ENCODE measurements at places on chromosomes 3 and 15.

DNA sequence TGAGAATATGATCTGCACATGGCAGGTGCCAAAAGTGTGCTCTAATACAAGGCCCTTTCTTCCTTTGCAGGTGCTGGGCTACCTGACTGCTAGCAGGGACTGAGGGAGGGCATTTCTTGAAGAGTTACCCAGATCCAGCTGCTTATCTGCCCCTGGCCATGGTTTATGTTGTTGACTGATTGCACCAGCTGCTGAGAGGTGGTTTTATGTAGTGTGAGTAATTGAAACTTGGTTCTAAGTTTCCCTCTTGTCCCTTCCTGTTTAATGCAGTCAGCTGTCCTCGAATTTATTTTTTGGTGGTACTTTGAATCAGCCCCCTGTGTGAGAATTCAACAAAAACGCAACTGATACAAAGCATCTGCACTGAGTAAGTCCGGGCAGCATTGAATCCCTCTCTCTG, 288.3 kb upstream of the C2CD4B start:
- DNase-seq = no peak

DNA sequence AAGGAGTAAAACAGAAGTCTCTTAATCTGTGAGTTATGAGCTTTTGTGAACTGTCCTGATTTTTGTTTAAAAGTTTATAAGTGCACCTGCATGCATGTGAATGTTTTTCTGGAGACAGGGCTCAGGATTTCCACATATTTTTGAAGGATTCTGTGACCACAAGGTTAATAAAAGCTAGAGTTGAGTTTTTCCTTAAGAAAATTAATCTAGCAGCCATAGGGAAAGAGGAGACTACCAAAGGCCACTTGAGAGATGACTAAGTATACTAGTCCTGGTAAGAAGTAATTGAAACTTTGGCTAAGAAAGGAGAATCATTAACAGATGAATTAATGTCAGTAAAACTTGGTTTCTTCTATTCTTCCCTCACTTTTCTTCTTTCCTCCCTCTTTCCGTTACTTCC, 176.8 kb upstream of the EPHA3 start:
- no peak for DNase-seq

GRCh38 chr15:62444104-62445022, 279.3 kb upstream of the C2CD4B start:
- DNase-seq = peak; percentile 7

GRCh38 chr15:40106203-40107161, 2.2 kb downstream of the BMF start:
- DNase-seq = no peak

DNA sequence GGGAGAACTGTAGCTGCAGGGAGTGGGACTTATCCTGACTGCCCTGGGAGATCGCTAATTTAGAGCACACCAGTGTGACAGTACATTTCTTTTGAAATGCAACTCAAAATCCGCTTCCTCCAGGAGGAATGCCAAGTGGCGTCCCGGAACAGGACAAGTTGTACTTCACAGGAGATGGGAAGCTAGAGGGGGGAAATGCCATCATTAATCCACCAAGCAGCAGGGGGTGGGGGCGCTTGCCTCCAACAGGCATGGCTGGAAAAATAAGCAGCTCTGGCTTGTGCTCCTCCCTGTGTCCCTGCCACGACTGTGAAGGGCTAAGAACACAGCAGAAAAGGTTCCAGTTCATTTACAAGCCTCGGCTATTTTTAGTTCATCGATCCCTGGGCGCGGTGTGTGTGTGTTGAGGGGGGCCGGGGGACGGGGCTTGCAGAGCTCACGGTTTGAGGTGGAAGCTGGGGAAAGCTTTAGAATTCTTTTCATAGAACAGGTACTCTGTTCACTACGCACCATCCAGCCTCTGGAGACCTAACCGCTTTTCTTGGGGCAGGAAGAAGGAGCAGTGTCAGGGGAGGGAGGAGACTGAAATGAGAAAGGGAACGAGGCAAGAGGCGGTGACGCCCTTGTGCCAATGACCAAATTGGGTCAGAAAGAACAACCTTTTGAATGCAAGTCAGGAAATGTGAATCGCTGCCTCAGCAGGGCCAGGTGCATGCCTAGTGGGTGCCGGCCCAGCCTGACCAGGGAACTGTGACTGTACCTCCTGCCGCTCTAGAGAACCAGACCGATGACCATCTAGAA, 51.8 kb upstream of the DGKG start:
- DNase-seq = peak; percentile 56

- DNase-seq = no peak
Measured at GRCh38 chr3:82796765-82797164, 1035.3 kb upstream of the GBE1 start.

DNA sequence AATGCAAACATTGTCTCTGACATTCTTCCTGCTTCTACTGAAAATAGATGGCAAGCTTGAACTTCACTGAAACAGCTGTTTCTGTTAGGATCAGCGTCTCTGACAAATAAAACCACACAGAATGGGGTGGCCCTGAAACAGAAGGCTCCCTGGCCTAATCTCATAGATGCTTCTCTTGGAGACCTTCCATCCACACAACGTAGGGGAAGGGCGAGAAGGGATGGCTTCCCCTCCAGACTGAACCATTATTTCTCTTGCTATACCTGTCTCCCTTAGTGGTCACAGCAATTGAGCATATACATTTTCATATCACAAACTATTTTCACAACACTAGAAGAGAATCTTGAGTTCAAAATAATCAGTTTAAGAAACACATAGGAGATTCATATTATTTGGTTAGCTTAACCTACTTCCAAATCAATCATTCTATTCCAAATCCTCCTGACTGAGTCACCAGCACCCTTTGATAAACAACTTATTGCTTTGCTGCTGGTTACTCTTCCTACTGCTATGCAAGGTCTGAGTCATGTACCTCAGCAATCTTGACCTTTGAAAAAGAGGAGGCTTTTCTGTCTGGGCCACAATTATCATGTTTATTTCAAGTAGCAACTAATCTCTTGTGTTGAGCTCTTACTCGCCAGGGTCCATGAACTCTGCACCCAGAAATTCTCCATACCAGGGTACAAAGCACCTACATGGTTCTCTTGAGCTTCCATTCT, 45.5 kb downstream of the CBLB start:
- no peak for DNase-seq

- DNase-seq = no peak
Measured at GRCh38 chr15:37743826-37744225, 190.6 kb upstream of the TMCO5A start.

DNA sequence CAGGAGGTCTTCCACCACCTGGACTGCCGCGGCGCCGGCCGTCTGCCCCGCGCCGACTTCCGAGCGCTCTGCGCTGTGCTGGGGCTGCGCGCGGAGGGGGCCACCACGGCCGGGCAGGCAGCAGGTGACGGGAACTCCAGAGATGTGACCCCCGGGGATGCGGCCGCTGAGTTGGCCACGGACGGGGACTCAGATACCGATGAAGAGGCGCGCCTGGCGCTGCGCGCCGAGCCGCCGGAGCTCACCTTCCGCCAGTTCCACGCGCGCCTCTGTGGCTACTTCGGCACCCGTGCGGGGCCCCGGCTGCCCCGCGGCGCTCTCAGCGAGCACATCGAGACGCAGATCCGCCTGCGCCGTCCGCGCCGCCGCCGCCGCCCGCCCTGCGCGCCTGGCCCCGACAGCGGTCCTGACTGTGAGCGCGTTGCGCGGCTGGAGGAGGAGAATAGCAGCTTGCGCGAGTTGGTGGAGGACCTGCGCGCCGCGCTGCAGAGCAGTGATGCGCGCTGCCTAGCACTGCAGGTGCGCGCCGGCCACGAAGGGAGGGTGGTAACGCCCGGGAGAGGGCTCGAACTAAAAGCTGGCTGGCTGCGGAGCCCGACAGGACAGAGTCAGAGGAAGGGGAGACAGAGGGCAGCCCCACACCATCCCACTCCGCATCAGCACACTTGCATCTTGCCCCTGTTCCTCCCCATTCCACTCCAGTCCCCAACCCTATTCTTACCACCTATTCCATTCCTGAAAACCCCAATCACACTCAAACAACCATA, 885 bp downstream of the EFCC1 start:
- no peak for DNase-seq

DNA sequence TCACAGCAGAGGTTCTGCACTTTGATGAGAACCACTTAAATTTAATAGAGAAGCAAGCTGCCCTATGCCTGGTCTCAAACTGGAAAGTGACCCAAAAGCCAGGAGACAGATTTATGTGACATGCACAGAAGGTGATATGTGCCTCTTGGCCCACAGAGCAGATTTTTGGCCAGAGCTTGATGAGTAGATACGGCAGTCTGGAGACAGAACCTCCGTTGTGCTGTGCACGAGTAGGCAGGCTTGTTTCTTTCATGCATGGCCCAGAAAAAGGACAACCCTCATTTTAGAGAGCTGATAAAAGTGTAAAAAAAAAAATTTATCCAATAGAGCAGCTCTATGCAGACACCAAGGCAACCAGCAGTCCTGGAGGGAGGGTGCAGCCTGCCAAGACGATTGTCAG, 423.1 kb downstream of the CNTN6 start:
- DNase-seq = no peak

GRCh38 chr3:150469031-150469930, 61.2 kb downstream of the TSC22D2 start:
- no peak for DNase-seq

DNA sequence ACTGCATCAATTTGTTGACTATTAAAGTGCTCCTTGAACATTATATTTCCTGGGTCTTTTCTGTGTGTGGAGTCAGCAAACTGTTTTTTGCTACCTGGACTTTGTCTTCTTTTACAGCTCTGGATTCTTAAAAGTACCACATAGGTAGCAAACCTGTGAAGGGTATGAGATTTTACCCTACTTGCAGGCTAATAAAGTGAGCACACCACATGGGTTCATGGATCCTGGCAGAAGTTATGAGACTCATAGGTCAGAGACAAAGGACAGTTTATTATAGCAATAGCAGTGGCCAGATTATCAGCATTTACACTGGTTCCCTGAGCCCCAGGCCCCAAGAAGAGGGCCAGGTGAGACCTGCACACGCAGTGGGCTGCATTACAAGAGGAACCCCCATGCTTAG, 8.0 kb upstream of the SACM1L start:
- DNase-seq = no peak

DNA sequence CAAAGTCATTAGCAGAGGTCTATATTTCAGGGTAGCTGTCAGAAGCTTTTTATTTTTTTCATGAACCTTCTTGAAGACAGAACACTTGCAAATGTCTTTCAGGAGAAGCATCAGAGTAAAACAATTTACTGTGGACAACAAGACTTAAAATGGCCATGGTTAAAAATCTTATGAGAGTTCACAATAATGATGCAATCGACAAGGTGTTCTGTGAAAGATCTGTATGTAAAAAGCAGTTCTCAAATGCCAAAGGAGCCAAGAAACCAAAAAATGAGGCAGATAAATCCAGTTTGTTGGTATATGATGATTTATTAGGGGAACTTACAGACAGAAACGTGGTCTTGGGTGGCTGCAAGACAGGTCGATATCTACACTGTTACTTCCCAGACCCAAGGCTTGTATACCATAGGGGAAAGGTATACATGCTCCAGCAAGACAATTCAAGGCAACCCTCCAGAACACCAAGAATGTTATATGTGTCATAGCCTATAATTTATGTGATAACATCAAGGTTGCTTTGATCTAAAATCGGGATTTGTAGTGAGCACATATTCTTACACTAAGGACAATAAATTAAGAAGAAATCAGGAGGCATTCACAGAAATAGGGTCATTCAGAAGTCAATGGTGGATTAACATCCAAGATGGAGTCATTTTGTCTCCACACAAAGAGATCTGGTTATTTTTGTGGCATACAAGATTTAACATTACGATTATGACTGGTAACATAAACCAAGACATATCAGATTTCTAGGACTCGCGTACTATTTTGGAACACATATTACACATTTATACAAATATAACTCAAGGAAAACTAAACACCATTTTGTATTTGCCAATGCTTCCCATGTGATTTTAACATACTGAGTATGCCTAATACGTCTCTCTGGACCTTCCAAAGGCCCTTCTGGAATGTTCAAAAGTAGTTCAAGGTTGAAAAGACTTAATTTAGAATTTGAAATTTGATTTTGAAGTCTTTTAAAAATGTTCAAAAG, 316.4 kb downstream of the THSD4 start:
- no peak for DNase-seq
